Thymus (tissue), 14 donors: ENCODE measurements at places on chromosomes 4 and X.

DNA sequence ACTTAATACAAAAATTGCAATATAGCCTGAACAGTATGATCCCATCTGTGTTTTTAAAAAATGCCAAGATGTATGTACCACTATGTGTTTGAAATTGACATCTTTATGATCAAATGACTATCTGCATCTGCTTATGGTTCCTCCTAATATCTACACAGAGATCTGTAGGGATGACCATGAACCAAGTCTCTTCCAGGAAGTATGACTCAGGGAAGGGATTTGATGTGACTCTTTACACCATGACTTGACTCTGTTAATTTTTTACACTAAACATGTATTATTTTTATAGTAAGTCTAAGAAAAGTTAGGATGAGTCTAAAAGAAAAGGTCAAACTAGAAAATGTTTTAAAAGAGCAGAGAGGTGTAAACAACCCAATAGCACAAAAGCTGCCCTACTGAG, 164.0 kb downstream of the SH3KBP1 start:
- DNase-seq = no peak

DNA sequence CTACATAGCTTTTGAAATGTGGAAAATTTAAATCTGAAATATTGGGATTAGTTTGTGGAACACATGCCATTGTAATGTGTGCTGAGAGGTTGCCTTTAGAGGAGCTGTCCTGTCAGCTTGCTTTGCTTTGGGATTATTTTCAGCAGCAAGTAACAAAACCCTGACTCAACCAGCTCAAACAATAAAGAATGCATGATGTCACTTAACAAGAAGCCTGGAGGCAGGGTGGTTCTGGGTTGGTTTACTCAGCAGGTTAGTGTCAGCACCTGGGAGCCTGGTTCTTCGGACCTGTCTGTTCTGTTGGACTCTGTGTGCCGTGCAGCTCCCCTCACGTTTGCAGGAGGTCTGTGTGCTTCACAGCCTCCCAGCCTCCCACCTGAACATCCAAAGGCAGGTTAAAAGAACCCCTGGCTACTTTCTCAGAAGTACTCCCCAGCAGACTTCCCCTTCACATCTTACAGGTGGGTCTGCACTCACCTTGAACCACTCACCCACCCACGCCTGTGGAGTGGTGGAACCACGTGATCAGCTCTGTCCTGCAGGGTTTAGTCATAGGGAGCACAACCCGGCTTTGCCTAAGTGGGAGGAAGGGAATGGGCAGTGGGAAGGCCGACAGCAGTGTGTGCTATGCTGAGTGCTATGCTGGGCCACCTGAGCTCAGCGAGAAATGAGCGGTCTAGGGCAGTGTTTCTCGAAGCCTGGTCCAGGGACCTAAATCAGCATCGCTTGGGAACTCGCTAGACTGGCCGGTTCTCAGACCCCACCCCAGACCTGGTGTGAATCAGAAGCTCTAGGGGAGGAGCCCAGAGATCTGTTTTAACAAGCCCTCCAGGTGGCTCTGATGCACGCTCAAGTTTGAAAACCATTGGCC, 20.4 kb downstream of the TMEM131L start:
- DNase-seq = no peak

GRCh38 chr4:160159457-160159856, 1056.6 kb downstream of the RAPGEF2 start:
- no peak for DNase-seq

DNA sequence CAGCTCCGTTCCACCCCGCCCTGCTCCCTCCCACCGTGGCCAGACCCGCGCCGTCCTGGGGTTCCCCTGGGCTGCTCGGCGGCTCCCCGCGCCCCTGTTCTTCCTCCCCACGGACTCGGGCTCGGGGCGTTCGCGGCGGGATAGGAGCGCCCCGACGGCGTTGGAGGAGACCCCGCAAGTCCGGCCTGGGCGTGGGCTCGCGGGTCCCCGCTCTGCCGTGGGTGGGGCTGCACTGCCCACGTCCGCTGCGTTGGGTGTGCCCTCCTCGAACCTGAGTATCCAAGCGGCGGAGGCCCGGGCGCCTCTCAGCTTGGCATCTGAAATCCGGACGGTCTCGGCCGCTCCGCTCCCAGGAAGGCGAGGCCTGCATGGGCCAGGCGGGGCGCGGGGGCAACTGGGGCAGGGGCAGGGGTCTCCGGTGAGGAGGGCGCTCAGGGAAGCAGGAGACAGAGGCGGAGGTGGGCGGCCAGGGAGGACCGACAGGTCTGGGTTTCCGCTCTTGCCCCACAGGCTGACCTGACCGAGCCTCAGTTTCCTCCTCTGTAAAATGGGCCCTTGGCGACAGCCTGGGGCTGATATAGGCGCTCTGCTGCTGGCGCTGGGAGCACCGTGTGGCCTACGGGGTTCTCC, 12.0 kb upstream of the NAT8L start:
- DNase-seq = no peak
